M059J (cell line): ENCODE measurements at places on chromosomes 12 and 14. TPM values are rescaled to one million over a fixed set of nuclear protein-coding genes. Genes with fewer than 3 reads are reported as not detected.

Gene SLC35E3
- 3.4 and 9.1 TPM in 2 replicates for total RNA-seq

Gene POTEM
- not detected in 2 replicates for total RNA-seq

Gene TRHDE
- total RNA-seq: 9.1 and 9.5 TPM in 2 replicates

Gene KRT73
- total RNA-seq: not detected in 2 replicates

DNA sequence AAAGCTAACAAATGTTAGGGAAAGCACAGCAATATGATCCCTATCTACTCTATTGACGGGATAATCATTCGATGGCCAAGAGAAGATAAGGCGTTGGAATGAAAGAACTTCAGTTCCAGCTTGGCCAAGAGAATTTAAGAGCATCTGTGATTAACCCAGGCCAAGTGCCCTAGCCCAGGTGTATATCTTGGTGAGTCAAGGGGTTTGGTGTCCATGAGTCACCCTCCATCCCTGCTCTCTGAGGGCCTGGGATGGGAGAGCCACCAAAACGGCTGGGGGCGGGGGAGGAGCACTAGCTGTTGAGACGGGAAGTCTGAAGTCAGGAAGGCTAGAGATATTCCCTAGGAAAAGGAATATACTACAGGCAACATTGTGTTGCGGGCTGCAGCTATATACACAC, 13.0 kb downstream of the TBPL2 start:
- peak; percentile 58 for DNase-seq

GRCh38 chr14:99338313-99338712, 66.3 kb upstream of the BCL11B start:
- DNase-seq: no peak

GRCh38 chr12:77681726-77682125, 149.0 kb upstream of the NAV3 start:
- no peak for DNase-seq

DNA sequence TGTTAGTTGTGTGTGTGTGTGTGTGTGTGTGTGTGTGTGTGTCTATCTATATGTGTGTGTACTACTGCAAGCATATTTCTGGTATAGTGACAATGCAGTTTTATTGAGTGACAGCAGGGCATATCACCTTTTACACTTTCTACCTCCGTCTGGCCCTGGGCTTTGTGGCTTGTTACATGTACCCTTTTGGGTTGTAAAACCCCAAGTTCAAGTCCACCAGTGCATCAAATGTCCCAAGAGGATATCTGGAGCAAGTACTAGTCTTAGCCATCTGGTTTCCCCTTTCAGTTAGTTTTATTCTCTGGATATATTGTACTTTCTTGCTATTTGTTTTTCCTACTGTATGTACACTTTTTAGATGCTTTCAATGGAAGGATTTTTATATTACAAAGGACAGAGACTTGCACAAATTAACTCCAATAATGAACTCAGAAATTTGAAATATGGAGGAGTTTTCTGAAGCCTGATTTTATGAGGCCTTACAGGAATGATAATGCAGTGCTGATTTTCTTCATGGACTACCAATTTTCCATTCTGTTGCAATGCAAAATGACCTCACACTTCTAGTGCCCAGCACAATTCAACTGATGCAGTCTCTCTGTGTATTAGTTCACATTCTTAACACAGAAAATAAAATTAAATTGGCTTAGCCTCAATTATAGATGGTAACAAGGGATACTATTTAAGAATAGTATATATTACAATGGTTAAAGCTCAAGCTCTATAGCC, 29.1 kb downstream of the SLC16A7 start:
- DNase-seq: no peak

DNA sequence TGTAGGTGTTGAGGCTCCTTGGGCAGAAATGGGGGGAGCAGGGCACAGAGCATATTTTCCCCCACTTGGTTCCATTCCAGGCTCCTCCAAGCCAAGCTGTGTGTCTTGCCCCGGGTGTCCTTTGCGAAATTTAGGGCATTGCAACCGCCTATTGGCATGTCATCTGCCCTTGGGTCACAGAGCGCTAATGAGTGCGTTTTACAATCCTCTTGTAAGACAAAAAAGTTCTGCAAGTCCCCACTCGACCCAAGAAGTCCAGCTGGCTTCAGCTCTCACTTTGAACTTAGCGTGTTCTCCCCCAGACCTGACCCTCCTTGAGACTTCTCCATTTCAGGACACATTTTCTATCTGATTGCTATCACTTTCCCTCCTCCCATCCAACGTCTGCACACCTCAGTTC, 6.1 kb upstream of the LRTM2 start:
- no peak for DNase-seq

DNA sequence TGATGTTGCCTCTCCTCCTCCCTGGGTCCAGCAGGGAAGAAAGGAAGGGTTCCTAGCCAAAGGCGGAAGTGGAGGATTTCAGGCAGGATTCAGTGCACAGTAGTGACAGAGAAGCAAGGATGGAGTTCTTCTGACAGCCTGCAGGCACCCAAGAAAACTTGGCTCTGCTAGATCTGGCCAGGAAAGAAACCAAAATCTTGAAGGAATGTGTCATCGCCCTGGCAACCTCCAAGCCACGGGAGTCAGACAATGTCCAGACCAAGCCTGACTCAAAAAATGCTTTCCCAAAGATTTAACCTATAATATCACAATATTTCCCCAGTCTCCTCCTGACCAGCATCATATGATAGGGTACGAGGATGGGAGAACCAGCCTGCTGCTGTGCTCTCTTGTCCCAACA, 22.8 kb upstream of the DHRS4 start:
- peak; percentile 69 for DNase-seq

DNA sequence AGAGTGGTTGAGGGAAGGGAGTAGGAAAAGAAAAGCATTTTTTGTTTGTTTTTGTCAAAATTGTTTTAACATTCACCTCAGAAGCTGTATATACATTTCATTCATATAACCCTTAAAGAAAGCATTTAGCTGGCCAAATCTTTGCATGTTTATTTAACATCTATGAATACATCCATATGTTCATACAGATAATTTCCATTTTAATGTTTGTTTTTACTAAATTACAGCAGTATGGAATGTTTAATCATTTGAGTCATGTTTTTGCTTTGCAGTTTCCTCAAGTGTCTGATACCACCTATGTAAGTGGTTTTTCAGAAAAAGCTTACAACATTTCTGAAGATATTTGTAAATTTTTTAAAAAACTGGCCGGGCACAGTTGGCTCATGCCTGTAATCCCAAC, 84.3 kb upstream of the ATF1 start:
- DNase-seq: no peak

DNA sequence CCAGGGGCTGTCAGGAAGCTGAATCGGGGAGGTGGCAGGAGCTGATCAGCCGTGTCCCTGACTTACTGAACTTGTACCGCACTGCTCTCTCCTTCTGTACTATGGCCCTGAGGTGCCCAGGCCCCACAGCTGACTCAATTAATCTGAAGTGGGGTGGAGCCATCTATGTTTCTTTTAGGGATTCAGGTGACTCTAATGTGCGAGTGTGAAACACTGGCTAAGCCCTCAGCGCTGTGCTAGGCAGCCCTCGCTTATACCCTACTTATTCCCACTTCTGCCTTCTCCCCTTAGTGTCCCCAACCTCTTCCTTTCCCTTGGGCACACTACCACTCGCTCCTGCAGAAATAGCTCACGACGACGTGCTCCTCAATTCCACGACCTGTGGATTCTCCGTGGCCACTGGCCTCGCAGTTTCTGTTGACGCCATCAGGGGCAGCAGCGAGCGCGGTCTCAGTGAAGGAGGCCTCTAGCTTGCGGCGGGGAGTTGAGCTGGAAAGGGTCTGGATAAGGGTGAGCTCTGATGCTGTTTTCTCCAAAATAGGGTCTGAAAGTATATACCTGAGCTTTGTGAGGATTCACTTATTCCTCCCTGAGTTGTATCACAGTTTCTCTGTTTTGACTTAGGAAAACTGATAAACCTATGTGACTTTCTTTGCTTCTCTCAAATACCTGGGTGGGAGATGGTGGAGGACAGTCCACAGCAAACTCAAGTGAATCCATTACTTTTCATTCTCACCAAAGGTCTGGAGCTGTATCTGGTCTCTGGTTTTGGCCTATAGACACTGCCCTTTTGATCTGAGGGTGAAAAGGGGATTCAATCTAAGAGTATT, 167.6 kb downstream of the SLC41A2 start:
- no peak for DNase-seq

DNA sequence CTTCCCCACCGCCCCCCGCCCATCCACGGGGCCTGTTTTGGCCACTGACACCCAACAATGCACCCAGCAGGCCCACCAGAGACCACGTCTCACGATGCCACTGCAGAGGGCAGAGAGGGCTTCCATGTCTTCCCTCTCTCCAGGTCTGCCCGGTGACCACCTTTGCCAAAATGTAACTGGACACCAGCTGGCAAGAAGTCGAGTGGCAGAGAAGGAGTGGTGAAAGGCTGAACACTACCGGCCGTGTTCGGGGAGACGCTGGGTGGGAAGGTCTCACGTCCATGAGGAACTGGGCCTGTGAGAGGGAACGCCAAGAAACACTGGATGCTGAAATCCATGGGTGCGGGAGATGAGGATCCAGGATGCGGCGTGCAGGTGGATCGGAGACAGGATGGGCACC, 308.2 kb downstream of the ADGRD1 start:
- no peak for DNase-seq
